ENCODE measurements at places on chromosomes 13 and 19.
A peak's percentile ranks its signal among the peaks of the same experiment; 100 is the strongest.

DNA sequence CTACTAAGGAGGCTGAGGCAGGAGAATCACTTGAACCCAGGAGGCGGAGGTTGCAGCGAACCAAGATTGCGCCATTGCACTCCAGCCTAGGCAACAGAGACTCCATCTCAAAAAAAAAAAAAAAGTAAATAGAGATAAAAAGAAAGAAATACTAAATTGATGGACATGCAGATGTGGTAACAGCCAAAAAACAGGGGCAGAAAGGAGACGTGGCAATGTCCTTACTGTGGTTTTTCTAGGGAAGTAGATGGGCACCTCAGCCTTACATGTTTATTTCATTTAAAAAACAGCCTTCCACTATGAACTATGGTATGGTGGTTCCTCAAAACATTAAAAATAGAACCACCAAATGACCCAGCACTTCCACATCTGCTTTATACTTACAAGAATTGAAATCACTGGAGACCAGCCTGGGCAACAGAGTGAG lies 6.5 kb upstream of the EIF3G start:
- DNase-seq: no peak

GRCh38 chr13:23985060-23985459 lies 87.8 kb upstream of the C1QTNF9B start:
- DNase-seq: no peak

- DNase-seq: no peak
Measured at GRCh38 chr13:110121422-110122083, 185.4 kb downstream of the COL4A1 start.

DNA sequence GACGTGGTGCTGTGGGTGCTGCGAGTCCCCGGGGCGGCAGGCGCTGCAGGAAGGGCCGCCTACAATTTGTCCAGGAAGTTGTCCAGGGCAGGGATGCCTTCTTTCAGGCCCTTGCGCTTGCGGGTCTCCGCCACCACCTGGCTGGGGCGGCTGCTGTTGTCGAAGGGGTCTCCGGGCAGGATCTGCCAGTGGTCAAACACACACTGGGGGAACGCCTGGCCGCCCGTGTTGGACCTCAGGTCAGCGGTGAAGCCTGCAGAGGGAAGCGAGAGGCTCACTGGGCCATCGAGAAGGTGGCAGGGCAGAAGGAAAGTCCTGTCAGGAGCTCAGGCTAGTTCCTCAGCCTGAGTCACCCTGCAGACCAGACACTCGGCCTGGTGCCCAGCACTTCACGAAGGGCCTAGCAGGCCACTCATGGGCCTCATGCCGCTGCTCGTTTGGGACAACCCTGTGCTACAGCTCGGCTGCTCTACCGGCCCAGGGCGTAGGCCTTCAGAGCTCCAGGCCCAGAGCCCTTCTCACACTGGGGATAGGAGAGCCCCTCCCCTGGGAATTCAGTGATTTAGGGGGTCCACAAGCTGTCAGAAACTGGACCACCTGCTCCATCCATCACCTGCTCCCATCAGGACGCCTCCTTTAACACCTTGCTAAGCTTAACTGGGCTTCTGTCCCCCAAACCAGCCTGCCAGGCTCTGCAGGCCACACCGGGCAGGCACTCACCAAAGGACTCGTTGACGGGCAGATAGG lies 5.8 kb upstream of the DAPK3 start:
- no peak for DNase-seq

DNA sequence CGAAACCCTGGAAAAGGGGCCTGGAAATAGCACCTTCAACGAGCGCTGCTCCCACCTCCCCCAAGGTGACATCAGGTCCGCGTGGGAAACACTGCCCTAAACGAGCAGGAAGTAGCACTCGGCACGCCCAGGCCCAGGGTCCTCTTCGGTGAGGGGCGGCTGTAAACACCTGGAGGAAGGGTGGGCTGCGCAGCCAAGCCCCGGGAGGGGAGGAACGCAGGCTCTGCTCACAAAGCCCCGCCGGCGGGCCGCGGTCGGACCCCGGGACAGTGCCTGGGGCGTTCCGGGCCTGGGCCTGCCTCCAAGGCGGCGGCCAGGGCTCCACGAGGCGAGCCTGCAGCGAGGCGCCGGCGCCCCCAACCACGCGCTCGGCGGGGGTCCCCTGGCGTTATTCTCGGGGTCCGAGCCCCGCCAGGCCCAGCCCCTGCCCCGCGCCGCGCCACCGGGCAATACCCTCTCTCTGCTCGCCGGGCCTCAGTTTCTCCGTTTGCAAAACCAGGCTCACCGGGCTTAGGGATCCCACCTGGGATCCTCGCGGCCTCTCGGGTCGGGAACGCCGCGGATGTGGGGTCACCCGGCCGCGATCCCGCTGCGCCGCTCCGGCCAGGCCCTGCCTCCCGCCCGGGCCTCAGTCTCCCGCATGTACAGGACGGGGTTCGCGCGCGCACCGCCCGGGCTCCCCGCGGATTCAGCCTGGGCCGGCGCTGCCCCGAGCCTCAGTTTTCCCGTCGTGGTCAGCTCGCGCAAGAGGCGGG lies 630 bp downstream of the RNF126 start:
- DNase-seq: peak; percentile 12

- DNase-seq: peak; percentile 5
Measured at GRCh38 chr19:28170066-28170465, 1042.9 kb downstream of the UQCRFS1 start.

DNA sequence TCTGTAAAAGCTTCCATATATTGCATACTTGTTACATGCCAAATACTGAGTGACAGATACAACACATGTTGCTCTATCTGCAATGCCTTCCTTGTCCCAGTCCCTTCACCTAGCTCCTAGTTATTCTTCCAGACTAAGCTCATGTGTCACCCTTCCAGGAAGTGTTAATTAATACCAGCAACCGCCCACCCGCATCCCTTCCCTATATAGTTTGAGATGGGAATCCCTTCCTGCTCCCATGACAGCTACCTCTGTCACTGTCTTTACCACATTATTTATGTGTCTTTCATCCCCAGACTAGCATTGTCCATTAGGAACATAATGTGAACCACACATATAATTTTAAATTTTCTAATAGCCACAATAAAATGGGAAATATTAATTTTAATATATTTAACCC lies 49.5 kb upstream of the FRY start:
- DNase-seq: no peak
